Lung microvascular endothelial cell (primary cell): ENCODE measurements at places on chromosomes 12 and 14. TPM values are rescaled to one million over a fixed set of nuclear protein-coding genes. Genes with fewer than 3 reads are reported as not detected.
A peak's percentile ranks its signal among the peaks of the same experiment; 100 is the strongest.

- DNase-seq = no peak
Observed at GRCh38 chr14:26261368-26262122, 336.3 kb downstream of the NOVA1 start.

GRCh38 chr12:3746758-3747157, 6.2 kb downstream of the CRACR2A start:
- DNase-seq = no peak

DNA sequence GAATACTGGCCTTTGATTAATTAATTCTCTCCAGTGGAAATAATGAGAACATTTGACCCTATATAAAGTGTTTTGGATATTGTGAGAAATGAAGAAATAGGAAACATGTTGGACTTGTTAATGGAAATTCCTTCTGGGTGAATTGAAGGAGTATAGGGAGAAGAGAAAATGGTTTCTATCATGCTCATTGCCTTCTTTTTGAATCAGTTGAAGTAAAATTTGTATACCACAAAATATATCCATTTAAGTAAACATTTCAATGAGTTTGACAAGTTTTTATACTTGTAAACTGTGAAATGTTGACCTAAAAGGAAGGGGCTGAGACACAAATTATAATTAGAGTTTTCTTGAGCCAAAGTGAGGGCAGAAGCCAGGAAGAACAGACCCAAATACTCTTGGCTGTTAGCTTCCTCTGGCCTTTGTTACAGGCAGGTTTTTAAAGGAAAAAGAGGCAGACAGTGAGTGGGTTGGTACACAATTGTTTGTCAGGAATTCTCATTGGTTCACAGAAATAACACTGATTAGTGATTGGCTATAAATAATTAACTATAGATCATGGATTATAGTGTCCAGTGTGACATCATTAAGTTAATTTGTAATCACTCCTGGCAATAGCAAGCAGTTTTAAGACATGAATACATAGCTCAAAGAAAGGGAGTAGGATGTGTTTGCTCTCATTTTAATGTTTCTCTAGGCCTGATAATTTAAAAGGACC, 826 bp downstream of the ZNF705A start:
- peak; percentile 41 for DNase-seq

GRCh38 chr12:31267966-31268365, 58.0 kb downstream of the SINHCAF start:
- no peak for DNase-seq

- no peak for DNase-seq
Observed at GRCh38 chr12:124819525-124819924, 44.1 kb downstream of the SCARB1 start.

SCNN1A gene
- total RNA-seq = 0.20 and 0.22 TPM in 2 replicates

CNTN1 gene
- 0.22 TPM in 1 of 2 replicates, not detected in the other for total RNA-seq

DNA sequence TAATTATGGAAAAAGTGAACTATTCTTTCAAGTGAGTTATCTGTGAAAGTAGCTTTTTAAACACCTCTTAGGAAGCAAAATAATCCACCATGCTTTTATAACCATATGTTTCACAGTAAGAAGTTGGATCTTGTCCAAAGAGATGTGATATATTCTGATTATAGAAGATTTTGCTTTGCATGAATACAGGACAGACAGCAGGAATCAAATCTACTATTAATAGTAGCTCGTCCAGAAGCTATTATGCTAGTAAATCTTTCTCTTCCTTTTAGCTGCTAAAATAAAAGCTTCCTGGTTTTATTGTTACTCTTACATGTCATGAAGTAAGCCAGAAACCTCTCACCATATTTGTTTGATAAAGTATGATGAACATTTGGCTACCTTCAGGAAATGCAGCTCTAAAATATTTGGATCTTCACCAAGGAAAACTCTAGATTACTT, 257.0 kb downstream of the IPO8 start:
- no peak for DNase-seq

DNA sequence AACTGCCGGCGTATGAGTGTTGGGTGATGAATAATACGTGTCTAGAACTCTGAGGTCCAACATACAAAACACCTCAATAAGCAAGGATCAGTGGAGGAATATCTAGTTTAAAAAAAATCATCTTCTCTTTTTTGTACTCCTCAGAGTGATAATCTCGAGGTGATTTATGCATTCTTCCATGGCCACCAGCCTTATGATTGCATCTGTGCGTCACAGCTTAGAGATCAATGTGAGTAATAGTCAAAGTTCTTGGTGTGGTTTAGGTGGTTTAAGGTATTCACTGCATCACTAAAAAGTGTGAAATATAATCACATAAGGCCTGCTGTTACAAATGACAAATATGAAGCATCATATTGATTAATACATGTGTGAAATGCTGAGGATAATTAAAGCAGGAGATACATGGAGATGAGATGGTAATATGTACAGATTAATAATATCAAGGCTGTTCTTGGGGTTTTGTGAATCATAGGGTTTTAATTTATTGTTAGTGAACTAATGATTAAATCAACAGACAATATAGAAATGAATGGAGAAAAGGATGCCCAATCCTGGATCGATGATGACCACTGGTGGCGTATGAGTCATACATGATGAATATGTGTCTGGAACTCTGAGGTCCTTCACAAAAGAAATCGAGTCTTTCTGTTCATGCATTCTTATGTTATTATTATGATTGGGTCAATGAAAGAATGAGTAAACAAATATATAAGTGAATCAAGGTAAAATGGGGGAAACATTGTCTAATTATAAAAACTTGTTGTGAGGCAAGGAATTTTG, 68.8 kb upstream of the RTL1 start:
- DNase-seq = no peak

GRCh38 chr12:121238604-121239350, 28.8 kb downstream of the P2RX4 start:
- no peak for DNase-seq

CHST11 gene
- total RNA-seq = 2.6 and 4.8 TPM in 2 replicates

REP15 gene
- total RNA-seq = 3.5 and 13.5 TPM in 2 replicates

DNA sequence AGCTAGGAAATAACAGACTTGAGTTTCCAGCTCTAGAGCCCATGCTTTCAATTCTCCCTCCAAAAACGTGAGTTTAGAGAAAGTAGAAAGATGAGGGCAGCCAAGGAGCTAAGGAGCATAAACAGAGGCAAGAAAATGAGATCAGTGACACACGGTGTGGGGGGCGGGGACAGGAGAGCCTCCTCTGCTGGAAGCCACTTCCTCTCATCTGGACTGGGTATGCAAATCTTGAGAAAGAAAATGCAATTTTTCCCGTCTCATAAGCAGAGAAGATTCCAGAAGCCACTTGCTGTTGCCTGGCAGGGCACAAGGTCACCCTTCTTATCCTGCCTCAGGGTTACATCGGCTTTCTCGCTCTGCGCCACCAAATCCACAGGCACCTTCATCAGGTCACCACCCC, 6.0 kb downstream of the OR10P1 start:
- DNase-seq = no peak

DNA sequence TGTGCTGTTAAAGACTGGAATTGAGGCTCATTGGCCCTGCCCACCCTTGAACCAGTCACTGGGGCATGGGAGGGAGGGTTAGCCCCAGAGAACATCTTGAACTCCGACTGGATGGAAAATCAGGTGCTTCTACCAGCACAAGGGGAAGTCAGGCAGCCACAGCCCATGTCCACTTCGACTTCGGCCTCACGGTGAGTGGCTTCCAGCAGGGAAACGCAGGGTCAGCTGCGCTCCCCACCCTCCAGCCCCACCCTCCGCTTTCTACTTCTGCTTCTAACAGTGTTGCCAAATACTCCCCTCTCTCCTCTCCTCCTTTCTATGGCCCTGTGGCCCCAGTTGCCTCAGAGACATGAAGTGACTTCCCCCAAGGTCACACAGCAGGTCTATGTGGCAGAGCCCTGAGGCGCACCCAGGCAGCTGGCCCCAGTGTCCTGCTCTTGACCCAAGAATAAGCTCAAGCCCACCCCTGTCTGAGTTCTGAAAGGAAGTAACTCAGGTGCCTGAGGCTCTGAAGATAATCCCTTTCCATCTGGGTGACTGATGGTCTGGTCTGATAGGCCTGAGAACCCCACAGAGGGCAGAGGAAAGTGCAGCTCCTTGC, 11.9 kb upstream of the SH2B3 start:
- peak; percentile 55 for DNase-seq

DNA sequence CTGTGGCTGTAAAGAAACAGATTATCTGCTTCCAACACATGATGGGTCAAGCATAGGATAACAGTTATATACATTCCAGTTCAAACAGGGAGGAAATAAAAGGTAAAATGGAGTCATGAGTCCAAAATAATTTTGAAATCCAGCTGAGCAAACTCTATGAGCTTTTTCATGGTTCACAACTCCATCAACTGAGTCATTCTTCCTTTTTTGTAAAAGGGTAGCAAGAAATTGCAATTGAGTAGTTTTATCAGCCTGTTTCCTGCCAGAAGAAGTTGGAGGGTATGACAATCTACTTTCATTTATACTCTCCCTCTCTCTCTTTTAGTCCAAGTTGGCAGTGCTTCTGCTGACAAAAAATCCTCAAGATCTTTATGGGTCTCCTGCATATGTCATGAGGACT, 95.6 kb downstream of the CPNE8 start:
- DNase-seq = peak; percentile 18

GARIN6 gene
- not detected in 2 replicates for total RNA-seq

- DNase-seq = no peak
Observed at GRCh38 chr12:84128117-84128991, 784.2 kb downstream of the SLC6A15 start.

- no peak for DNase-seq
Observed at GRCh38 chr14:104925214-104925854, 655 bp downstream of the PLD4 start.

SRRM4 gene
- not detected in 2 replicates for total RNA-seq

RAD51AP1 gene
- 2.4 and 7.6 TPM in 2 replicates for total RNA-seq

CFAP73 gene
- not detected in 2 replicates for total RNA-seq

GPRC5D gene
- total RNA-seq = under 0.01 TPM in 1 of 2 replicates, not detected in the other

MYL2 gene
- 0.65 TPM in 1 of 2 replicates, not detected in the other for total RNA-seq

DNA sequence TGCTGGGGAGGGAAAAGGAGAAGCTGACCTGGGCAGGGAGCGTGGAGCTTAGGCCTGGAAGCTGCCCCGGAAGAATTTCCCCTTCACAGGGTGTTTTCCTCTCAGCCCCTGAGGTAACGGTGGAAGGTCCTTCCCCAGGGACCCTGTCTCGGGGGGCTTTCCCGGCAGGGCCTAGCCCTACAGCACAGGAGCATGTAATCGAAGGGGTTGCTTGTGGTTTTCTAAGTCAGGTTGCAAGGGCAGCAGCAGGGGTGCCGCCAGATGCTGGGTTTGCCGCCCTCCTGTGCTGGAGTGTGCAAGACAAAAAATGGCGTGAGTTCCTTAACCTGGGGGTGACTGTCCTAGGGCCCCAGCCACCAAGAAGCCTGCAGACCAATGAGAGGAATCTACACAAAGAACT, 1.6 kb upstream of the KRT74 start:
- no peak for DNase-seq

- DNase-seq = peak; percentile 86
Observed at GRCh38 chr12:105228494-105228893, 7.5 kb downstream of the APPL2 start.

GRCh38 chr12:60805364-60805763, 1209.5 kb downstream of the SLC16A7 start:
- DNase-seq = no peak

DNA sequence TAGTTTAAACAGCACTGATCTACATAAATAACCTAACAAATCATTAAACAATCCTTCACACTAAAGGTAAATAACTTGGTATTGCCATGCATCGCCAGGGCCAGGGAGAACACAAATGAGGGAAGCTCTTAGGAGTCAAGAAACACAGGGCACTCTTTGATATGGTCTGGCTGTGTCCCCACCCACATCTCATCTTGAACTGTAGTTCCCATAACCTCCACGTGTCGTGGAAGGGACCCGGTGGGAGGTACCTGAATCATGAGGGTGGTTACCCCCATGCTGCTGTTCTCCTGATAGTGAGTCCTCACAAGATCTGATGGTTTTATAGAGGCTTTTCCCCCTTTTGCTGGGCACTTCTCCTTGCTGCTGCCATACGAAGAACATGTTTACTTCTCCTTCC, 17.3 kb downstream of the TMEM132D start:
- DNase-seq = no peak

RD3L gene
- not detected in 2 replicates for total RNA-seq

- no peak for DNase-seq
Observed at GRCh38 chr12:61846765-61847164, 413.4 kb upstream of the USP15 start.

DNA sequence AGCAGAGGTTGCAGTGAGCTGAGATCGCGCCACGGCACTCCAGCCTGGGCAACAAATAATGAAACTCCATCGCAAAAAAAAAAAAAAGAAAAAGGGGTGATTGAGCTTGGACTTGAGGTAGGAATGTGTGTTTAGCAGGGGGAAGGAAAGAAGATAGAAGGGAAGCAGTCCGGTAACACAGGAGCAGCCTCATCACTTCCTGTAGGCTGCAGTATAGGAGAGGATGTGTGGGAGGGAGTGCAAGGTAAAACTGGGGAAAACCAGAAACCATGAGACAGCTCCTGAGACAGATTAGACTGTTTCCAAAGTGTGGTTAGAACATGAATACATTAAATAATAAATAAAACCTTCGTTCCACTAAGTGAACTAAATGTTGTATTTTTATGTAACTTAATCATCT, 49.2 kb downstream of the FGD4 start:
- DNase-seq = peak; percentile 54

DNA sequence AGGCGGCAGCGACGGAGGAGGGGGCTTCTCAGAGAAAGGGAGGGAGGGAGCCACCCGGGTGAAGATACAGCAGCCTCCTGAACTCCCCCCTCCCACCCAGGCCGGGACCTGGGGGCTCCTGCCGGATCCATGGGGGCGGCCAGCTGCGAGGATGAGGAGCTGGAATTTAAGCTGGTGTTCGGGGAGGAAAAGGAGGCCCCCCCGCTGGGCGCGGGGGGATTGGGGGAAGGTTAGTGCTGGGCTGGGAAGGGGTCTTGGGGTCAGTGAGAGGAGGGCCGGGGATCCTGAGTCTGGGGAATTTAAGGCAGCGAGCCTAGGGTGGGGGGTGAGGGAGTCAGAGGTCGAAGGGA, 203 bp downstream of the NFATC4 start:
- DNase-seq = no peak

DNA sequence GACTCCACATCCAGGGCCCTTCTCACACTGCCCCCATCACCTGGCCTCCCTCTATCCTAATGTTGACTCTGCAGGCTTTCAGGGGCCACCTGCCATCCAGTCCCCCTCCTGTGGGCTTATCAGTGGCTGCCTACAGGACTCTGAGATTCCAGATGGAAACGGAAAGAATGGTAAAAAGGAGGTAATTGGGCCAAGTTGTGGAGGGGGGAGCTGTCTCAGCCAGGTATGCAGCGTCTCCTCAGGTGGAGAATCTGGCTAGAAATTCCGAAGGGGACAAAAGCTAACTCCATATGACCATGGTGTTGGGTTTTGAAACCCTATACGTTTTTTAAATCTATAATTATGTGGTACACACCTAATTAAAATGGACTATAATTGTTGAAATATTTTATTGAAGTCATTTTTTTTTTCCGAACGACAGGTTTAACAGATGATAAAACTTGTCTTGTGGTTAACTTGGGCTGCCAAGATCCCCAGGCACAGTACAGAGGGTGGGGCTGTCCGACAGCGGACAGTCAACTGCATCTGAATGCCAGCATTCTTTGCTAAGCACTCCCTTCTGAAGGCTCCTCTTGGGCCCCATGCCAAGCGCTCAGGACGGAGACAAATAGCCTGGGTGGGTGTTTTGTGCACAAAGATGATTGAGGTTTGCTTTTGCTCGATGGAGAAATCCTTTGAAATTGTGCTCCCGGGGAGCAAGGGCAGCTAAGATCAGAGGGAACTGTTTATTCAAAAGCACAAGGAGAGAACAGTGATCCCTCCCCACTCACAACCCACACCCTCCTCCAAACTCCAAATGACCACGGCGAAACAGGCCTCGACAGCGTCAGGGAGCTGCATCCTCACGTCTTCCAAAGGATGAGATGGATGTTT, 365.6 kb downstream of the BCL11B start:
- no peak for DNase-seq
